ENCODE measurements at places on chromosomes 4 and X. TPM values are rescaled to one million over a fixed set of nuclear protein-coding genes. Genes with fewer than 3 reads are reported as not detected.

Gene ADGRG2
- 1.3 TPM for total RNA-seq

Gene NDNF
- 2.2 TPM for total RNA-seq

Gene CDX4
- not detected for total RNA-seq

Gene SLC26A1
- total RNA-seq: 0.48 TPM

Gene PPARGC1A
- total RNA-seq: 7.9 TPM

Gene SAT1
- total RNA-seq: 1,246 TPM

Gene CXCL10
- not detected for total RNA-seq

Gene L1CAM
- 0.29 TPM for total RNA-seq

- no peaks in the 10 kb centered on the region for H3K4me1 ChIP-seq
- H3K4me3 ChIP-seq: no peak overlapping the region
- no peaks in the 10 kb centered on the region for H3K27me3 ChIP-seq
- H3K36me3 ChIP-seq: no peaks in the 10 kb centered on the region
- DNase-seq: no peak
These were observed 236.1 kb upstream of the LDB2 start for GRCh38 chr4:17134565-17134964.

- no peaks in the 10 kb centered on the region for H3K36me3 ChIP-seq
- no peak overlapping the region for H3K27ac ChIP-seq
- no peak overlapping the region for H3K4me3 ChIP-seq
- H3K4me1 ChIP-seq: no peaks in the 10 kb centered on the region
- H3K27me3 ChIP-seq: no peaks in the 10 kb centered on the region
- no peak for DNase-seq
These were observed 19.0 kb upstream of the MSANTD1 start for GRCh38 chr4:3229964-3230363.

GRCh38 chr4:77002321-77003107 is 53.0 kb downstream of the SEPTIN11 start:
- H3K36me3 ChIP-seq: no peaks in the 10 kb centered on the region
- no peaks in the 10 kb centered on the region for H3K27me3 ChIP-seq
- no peak for DNase-seq
- H3K4me1 ChIP-seq: no peaks in the 10 kb centered on the region
- no peak overlapping the region for H3K4me3 ChIP-seq

DNA sequence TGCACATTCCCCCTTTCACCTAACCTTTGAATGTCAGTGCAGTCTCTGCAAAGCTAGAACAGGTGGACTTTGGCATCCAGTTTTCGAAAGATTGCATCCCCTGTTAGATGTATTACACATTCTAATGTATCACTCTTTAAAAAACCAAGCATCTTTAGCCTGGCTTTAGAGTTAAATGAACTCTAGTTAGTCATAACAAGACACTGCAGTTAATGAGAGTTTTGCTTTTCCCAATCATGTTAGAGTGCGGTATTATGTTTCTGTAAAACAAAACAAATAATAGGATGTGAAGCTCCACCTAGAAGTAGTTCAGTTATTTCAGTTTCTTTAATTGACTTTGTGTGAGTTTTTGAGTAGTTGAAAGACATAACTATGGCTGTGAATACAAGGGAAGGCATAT is 42.2 kb downstream of the PARM1 start:
- DNase-seq: no peak
- H3K27me3 ChIP-seq: no peaks in the 10 kb centered on the region
- H3K4me1 ChIP-seq: no peaks in the 10 kb centered on the region

- no peak overlapping the region for H3K27ac ChIP-seq
- no peaks in the 10 kb centered on the region for H3K4me1 ChIP-seq
- no peak for DNase-seq
- H3K27me3 ChIP-seq: no peaks in the 10 kb centered on the region
These were observed 29.6 kb upstream of the AP1AR start for GRCh38 chr4:112201915-112202505.

GRCh38 chrX:100376576-100376975 is 33.5 kb downstream of the PCDH19 start:
- H3K4me3 ChIP-seq: no peak overlapping the region
- H3K27ac ChIP-seq: no peak overlapping the region
- no peaks in the 10 kb centered on the region for H3K4me1 ChIP-seq
- H3K36me3 ChIP-seq: no peaks in the 10 kb centered on the region
- peaks cover 56% of the 10 kb centered on the region for H3K27me3 ChIP-seq

DNA sequence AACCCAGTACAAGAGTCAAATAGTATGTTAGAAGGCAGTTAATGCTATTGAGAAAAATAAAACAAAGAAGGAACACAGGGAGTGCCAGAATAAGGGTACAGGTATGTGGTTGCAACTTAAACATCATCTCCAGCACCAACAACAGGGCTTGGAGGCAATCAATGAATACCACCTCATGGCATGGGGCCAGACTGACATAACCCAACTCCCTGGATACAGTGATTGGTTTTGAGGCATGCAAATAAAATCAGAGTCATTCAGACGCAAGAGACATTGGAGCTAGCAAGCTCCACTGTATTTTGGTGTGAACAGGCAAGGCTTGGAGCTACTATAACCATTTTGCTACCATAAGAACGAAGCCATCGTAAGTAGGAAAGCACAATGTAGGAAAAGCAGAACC is 56.7 kb downstream of the PPP3CA start:
- H3K27me3 ChIP-seq: no peaks in the 10 kb centered on the region
- H3K4me3 ChIP-seq: no peak overlapping the region
- H3K36me3 ChIP-seq: no peaks in the 10 kb centered on the region
- no peak for DNase-seq
- no peaks in the 10 kb centered on the region for H3K4me1 ChIP-seq

- H3K4me3 ChIP-seq: no peak within 1 kb of the TSS
- no peaks in the 10 kb centered on the region for H3K27me3 ChIP-seq
- DNase-seq: no peak
- H3K36me3 ChIP-seq: no peaks in the 10 kb centered on the region
- H3K4me1 ChIP-seq: no peaks in the 10 kb centered on the region
These were observed at the start of gene MAGEB2 for GRCh38 chrX:30215357-30215843. MAGEB2 (plus strand) TSS chrX:30215563; CDS start chrX:30218581, 3,018 bp downstream.

DNA sequence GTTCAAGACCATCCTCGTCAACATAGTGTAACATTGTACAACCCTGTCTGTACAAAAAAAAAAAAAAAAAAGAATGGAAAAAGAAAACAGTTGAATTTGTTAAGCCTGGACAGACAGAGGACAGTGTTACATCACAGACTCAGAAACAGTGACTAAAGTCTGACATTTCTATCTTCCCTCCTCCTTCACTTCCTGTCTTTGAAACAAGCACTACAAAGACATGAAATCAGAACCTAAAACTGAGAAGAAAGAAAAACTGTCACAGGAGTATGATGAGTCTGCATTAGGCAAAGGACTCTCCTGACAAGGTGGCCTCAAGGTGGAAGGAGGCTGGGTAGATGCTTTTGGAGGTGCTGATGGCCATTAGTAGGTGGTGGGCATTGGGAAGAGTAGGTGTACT is 126.7 kb downstream of the RBM47 start:
- DNase-seq: no peak
- no peaks in the 10 kb centered on the region for H3K4me1 ChIP-seq
- H3K27me3 ChIP-seq: no peaks in the 10 kb centered on the region
- no peaks in the 10 kb centered on the region for H3K36me3 ChIP-seq
- H3K4me3 ChIP-seq: no peak overlapping the region

DNA sequence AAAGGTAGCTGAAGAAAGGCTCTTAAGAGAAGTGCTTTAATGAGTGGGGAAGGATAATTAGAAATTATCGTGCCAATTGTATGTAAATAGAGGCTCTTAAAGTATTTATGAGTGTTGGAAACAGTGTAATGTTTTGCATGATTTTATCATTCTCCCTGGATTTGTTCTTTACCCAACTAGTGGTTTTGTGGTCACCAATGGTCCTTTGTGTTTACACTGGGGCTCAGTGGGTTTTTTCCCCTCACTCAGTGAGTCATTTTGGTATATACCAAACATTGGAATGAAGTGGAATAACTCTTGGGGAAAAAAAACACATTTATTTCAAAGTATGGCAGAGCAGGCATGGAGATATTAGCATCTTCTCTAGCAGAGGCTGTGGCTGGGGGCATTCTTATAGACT is 20.8 kb upstream of the LGI2 start:
- H3K27me3 ChIP-seq: no peaks in the 10 kb centered on the region
- H3K4me3 ChIP-seq: no peak overlapping the region
- DNase-seq: no peak
- no peaks in the 10 kb centered on the region for H3K4me1 ChIP-seq

DNA sequence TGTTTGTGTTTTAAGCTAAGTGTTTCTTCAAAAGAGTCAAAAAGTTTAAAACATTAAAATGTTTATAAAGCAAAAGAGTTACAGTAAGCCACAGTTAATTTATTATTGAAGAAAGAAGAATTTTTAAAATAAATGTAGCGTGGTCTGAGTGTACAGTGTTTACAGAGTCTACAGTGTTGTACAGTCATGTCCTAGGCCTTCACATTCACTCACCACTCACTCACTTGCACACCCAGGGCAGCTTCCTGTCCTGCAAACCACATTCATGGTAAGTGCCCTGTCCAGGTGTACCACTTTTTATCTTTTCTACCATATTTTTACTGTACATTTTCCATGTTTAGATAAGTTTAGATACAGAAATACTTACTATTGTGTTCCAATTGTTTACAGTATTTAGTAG is 239.7 kb upstream of the AGA start:
- no peak for DNase-seq
- H3K4me1 ChIP-seq: no peaks in the 10 kb centered on the region
- no peak overlapping the region for H3K27ac ChIP-seq
- no peak overlapping the region for H3K4me3 ChIP-seq

DNA sequence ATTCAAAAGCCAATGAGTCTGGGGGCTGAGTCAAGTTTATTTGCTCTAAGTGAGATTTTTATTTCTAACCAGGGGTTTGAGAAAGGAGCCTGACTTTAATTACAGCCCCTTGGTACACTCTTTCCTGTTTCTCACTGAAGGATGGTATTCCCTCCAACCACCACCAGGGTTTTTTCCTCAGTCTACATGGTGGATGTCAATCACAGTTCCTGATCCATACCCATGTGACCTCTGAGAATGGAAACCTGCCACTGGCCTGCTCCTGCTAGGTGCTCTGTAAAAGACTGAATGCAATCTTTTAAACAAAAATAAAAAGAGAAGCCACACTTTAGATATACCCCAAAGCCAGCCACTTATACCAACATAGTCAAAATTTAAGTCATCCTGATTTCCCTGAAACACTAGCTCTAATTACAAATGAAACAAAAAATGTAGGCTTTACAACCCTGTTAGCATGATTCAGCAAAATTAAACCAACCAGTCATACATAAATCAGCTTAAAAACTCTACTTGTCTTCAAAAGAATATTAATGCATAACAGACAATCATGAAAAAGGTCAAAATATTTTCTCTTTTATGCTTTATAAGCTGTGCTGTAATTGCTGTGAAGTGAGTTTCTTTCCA is 112.1 kb upstream of the NWD2 start:
- no peaks in the 10 kb centered on the region for H3K36me3 ChIP-seq
- no peaks in the 10 kb centered on the region for H3K27me3 ChIP-seq
- H3K4me1 ChIP-seq: no peaks in the 10 kb centered on the region
- DNase-seq: no peak
- H3K4me3 ChIP-seq: no peak overlapping the region

GRCh38 chrX:142201113-142201512 is 4.0 kb downstream of the MAGEC2 start:
- no peak overlapping the region for H3K4me3 ChIP-seq
- no peak overlapping the region for H3K27ac ChIP-seq
- H3K36me3 ChIP-seq: no peaks in the 10 kb centered on the region
- no peak for DNase-seq

GRCh38 chr4:153468587-153468986 is 2.4 kb downstream of the TMEM131L start:
- DNase-seq: no peak
- no peaks in the 10 kb centered on the region for H3K27me3 ChIP-seq
- no peaks in the 10 kb centered on the region for H3K4me1 ChIP-seq

DNA sequence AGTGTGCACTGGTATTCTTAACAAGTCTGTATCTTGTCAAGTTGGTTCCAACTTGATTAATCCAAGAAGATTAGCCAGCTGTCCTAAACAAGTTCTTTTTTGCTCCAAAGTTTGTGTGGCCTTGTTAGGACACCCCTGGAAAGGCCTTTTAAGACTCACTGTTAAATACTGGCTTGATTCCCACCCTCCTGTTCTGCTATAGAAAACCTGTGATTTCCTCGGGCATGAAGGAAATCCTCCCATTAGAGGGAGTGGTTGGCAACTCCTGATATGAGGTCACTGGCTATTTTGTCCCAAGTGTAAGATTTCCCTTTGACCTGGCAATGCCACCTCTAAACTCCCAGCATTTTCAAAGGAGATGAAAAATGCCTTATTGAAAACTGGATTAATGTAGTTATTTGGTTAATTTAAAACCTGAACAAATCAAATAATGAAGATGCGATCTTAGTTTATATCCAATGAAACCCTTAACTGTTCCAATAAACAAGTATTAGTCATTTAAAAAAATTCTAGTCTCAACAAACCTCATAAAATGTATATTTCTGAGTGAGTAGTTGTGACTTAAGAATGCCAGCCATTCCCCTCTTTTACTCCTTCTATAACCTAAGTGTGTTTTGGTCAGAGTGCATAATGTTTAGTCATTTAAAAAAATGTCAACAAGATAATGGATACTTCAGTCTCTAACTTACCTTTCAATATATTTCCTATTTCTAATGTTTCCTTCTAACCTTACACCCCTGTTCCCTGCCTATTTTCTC is 94.4 kb downstream of the NPNT start:
- H3K36me3 ChIP-seq: no peaks in the 10 kb centered on the region
- peak overlapping the region; percentile 87 for H3K27ac ChIP-seq
- DNase-seq: no peak
- H3K4me3 ChIP-seq: no peak overlapping the region
- H3K4me1 ChIP-seq: no peaks in the 10 kb centered on the region
- no peaks in the 10 kb centered on the region for H3K27me3 ChIP-seq

DNA sequence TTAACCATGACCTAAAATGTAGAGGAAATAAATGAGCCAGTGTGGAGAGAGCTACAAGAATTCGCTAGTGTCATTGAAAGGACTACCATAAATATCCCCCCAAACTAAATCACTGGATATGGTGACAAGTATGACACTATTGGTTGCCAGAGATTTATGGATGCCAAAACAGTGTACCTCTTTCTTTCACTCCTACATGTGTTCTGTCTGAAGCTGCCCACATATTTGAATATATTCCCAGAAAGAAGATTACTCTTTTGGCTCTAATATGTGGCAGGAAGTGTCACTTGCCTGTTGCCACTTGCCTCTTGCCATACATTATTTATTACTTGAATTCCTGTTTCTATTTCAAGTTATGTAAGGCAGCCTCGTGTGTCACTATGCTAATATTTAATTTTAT is 1573.6 kb downstream of the TECRL start:
- H3K36me3 ChIP-seq: no peaks in the 10 kb centered on the region
- H3K27me3 ChIP-seq: no peaks in the 10 kb centered on the region
- H3K4me3 ChIP-seq: no peak overlapping the region
- H3K27ac ChIP-seq: no peak overlapping the region
- no peaks in the 10 kb centered on the region for H3K4me1 ChIP-seq

DNA sequence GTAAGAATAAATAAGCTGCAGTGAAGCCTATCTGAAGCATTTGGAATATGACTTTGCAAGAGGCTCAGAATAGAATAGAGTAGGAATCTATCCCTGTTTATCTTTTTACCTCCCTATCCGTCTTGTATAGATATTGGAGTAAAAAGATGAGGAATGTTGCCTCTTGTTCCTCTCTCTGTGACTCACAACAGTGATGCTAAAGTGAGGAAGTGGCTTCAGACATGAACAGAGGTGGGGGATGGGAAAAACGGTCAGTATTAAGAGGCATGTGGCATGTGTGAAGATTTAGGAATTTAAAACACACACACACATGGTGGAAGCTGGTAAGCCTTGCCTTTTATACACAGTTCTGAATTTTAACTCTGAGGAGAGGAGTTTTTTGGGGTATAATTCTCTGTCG is 3.8 kb upstream of the DCAF4L1 start:
- H3K27me3 ChIP-seq: no peaks in the 10 kb centered on the region
- H3K27ac ChIP-seq: no peak overlapping the region
- no peak overlapping the region for H3K4me3 ChIP-seq
- DNase-seq: no peak
- no peaks in the 10 kb centered on the region for H3K36me3 ChIP-seq
